ENCODE measurements at places on chromosomes 11 and 22. TPM values are rescaled to one million over a fixed set of nuclear protein-coding genes. Genes with fewer than 3 reads are reported as not detected.

Gene OR5B21
- not detected for total RNA-seq

Gene USP35
- total RNA-seq, result 34.2 TPM

Gene TNNT3
- not detected for total RNA-seq

Gene SCN2B
- 0.39 TPM for total RNA-seq

Gene SCGB1C1
- not detected for total RNA-seq

Gene LYVE1
- total RNA-seq, result not detected

Gene TMEM86A
- total RNA-seq, result 5.4 TPM

Gene PHETA2
- 0.88 TPM for total RNA-seq

- DNase-seq, result no peak
These were observed 10.4 kb upstream of the LAYN start for GRCh38 chr11:111530091-111530490.

DNA sequence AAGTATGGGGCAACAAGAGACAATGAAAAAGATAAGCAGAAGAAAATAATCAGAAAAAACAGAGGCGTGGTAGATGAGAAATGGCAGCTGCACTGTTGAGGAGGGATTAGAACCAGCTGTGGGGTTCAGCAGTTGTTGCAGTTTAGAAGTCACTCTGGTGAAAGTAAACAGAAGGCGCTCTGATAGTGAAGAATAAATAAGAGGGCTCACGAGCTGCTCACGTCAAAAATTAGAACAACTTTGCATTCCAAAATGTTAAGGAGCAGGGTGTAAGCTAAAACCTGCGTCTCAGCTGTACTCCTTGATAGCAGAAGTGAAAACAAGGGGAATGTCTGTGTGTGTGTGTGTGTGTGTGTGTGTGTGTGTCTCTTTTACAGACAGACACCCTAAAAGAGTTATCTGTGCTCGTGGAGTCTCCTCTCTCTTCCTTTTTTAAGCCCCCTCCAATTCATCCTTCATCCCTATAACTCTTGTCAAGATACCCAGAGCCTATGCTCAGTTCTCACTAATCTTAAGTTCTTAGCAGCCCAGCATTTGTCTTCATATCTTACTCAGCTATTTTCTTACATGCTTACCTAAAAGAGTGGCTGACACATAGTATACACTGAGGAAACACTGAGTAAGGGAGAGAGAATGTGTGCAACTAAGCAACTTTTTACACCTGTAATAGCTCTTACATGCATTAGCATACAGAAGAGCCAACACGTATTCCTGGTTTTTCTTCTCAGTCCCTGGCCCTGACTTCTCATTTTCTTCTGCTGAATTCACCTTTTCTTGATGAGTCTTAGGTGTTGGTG, 8.9 kb downstream of the TTC17 start:
- no peak for DNase-seq

DNA sequence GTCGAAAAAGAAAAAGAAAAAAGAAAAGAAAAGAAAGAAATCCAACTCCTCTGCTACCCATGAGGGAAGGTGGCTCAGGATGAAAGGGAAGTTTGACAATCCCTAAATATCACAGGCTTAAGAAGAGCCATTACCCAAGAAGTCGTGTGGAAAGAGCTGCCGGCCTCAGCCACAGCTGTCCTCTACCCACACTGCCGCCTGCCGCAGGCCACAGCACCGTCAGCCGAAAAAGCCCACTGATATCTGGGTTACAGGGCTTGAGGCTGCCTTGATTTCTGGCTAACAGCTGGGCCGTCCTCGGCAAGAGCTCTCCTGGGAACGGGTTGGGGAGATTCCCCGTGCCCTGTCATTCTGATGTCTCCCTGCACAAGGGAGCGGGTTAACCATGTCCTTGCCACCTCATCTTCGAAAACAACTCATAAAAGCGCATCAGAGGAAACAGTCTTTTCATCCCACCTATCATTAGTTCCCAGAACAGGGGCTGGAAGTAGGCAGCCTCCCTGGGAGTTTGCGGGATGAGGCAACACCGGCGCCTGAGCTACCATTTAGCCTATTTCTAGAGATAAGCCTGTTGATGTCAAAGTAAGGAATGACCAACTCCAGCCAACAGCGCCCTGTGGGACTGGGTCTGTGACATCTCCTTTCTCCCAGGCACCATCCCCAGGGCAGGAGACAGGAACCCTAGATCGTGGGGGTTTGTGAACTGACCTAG, 21.8 kb upstream of the SNX32 start:
- DNase-seq, result peak; percentile 49

DNA sequence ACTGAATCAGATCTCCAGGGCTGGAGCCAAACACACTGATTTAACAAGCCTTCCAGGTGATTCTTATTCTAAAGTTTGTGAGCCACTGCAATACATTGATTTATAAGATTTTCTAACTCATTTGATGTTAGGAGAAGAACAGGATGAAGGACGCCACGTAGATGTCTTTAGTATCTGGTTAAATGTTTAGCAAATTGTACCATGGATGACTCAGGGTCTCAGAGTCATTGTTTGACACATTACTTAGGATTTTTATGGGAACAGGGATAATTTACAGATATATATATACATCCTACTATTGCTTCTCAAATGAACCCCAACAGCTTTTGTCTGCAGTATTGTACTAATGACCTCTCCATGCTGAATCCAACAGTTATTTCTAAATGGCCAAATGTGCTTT, 143.1 kb upstream of the DDI1 start:
- no peak for DNase-seq

- DNase-seq, result no peak
These were observed 227.7 kb upstream of the TENM4 start for GRCh38 chr11:79668575-79668974.

DNA sequence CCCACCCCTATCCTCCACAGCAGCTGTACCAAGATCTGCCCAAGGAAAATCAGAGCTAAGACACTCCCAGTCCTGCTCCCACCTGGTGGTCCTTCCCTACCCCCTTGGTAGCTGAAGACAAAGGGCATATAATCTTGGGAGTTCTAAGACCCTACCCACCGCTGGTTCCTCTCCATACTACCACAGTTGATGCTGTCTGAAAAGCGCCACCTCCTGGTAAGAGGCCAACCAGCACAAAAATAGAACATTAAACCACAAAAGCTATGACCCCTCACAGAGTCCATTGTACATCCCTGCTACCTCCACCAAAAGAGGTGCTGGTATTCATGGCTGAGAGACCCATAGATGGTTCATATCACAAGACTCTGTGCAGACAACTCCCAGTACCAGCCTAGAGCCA, 161.5 kb upstream of the ARHGAP42 start:
- DNase-seq, result no peak

GRCh38 chr11:114366331-114367243, 33.7 kb downstream of the C11orf71 start:
- no peak for DNase-seq

DNA sequence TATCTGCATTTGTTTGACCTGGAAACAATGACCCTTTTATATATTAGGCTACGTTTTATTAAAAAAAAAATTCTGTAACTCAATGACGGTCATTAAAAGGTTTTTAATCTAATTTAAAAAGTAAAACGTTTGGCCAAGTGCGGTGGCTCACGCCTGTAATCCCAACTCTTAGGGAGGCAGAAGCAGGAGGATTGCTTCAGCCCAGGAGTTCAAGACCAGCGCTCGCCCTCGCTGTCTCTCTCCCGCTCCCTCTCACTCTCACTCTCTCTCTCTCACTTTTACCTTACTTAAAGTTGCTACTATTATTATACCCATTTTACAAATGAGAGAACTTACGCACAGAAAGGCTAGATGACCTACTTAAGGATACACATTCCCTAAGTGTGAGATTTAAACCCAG, 814 bp upstream of the NARS2 start:
- DNase-seq, result no peak

- no peak for DNase-seq
These were observed 54.2 kb downstream of the CLPB start for GRCh38 chr11:72380132-72380503.

DNA sequence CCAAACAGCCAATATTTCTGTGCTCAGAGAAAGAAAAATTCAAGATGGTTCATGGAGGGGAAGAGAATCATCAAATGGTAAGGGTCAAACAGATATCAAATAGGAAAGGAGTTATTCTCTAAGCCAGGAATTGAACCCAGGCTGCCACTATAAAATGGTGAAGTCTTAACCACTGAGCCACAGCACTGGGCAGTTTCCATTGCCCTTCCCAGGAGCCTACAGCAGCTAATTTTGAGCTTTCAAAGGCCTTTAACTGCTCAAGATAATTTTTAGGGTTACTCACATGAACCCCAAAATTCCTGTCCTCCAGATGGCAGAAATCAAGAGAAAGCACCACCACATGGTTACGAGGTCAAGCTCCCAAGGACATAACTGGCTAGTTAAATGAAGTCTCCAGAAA, 176.2 kb downstream of the KIF18A start:
- DNase-seq, result no peak

DNA sequence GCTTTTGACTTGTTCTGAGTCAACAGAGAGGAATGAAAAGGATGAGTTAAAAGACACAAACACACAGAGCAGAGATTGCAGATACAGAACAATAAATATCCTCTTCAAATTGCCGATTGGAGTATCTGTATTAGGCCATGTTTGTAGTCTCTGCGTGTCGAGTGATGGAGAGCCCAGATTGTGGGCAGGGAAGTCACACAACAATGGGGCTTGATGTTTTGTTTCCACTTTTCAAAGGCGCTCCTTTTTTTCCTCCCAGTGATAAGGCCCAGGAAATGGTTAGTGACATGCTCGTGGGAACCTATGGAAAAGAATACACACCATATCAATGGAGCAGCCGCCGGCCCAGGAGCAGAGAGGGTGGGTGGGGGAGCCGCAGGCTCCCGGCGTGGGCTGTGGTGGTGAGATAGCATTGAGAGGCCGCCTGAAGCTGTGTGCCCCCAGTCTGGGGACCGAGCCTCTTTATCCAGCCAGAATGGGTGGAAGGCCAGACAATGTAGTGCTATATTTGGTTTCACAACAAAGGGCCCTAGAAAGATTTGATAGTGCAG, 555.9 kb downstream of the INSC start:
- no peak for DNase-seq
